Stimulated activated CD4-positive, alpha-beta T cell treated with anti-CD3 and anti-CD28 coated beads, TNF-alpha, amount 100 ng/mL, for 4 hours (primary cell): ENCODE measurements at places on chromosomes 1 and 21.

DNA sequence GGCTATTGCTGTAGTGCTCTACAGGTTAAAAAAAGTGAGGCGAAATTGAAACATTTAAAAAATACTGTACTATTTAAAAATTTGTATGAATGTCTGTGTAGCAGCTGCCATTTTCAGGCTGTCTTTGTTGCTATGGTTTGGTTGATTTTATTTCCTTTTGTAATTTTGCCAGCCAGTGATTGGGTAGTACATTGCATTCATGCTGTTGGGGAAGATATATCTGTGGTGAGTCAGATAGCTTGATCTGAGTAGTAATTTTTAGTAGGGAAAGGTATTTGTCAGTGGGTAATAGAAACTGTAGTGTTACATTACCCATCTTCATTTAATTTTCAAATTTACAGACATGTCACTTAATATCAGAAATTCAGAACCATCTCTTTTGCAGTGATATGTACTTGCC, 15.0 kb downstream of the NFIA start:
- DNase-seq, result no peak

DNA sequence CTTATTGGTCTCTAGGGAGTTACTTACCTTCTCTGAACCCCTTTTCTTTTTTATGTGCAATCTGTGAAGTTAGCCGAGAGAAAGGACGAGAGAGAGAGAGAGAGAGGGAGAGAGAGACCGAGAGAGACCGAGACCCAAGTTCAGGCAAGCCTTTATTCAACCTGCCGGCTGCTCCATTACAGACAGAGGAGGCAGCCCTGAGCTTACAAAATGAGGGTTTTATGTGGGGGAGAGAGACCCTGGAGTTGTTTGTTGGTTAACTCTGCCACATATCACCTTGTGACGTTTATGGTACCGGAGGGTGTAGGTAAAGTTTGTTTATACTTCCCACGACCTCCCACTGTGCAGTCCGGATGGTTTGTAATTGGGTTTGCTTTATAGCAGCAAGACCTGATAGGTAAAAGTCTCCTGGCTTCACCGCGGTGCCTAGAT, 1.5 kb upstream of the MCOLN3 start:
- no peak for DNase-seq

GRCh38 chr1:96804648-96805047, 83.1 kb downstream of the PTBP2 start:
- DNase-seq, result no peak

DNA sequence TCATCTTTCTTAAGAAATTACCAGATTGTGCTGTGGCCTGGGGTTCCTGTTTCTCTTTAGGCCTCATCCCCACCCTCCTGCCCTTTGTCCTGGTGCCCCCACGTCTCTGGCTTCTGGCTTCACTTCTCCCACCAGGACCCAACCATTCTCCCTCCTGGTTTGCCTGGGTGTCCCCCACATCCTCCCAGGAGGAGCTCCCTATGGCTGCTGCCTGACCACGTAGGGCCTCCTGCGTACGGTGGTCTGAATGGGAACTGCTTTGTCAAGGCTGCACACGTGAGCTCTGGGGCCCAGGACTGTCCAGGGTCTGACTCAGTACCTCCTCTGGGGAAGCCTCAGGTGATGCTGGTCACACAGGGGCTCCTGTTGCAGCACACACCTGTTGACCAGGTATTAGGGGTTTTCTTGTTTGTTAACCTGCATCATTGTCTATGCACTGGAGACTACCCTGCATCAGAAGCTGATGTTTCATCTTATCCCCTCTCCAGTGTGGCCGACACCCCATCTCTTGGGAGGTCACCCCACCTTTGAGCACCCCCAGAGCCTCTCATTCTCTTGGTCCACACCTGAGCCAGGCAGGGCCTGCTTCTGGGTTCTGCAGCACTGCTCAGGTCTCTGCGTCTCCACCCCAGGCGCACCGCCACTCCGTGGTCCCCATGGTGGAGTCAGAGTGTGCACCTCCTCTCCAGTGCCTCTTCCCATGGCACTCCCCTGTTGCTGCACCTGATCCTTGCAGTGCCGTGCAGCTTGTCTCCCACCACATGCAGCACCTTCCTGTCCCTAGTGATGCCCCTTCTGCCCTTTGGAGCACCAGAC, 65.8 kb downstream of the S100B start:
- DNase-seq, result no peak

- DNase-seq, result no peak
Measured at GRCh38 chr1:156961709-156962108, 41.3 kb downstream of the LRRC71 start.

DNA sequence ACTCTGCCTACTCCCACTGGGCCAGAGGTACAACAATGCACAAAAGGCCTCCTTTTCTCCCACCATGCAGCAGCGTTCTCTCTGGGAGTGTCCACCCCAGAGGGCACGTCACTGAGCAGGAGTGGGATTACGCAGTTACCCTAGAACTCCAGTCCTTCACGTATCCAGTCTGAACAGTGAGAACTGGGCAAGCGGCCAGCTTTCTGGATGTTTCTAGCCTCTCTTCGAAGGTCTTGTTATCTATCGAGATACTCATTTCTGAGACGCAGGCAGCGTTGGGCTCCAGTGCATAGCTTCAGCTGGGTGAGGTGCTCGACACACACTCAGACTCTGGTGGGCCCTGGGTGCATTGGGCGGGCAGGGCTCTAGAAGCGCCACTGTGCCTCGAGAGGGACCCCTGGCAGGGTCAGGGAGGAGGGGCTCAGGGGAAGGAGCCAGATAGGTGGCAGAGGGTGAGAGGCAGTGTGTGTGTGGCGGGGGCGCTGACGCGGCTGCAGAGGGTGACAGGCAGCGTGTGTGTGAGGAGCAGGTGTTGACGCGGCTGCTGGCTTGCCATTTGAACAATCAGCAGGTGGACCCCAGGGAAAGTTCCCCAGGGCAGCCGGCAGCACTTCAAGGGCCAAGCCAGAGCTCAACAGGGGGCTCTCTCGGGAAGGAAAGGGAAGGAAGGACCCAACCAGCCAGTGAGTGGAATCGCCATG, 27.9 kb downstream of the PRDM15 start:
- DNase-seq, result no peak
